Suppressor macrophage (primary cell): ENCODE measurements at places on chromosomes 3 and 15.

DNA sequence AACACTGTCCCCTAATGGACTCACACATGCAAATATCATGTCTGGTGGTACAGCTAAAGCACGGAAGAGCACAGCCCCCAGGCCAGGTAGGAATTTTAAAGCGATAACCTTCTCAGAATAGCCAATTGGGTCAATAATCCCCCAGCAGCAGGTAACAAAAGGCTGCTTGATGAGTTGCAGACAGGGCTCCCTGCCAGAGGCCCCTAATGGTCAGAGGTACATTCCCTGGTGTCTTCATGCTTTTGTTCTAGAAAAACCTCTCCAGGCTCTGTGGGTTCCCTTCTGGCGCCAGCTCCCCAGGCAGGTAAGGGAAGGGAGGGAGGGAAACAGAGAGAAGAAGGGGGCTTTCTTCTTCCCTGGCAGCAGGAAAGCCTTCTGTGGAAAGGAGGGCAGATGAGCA lies 43.4 kb upstream of the PRTG start:
- no peak for DNase-seq

- DNase-seq = no peak
Measured at GRCh38 chr3:115943579-115943978, 320.3 kb downstream of the GAP43 start.

DNA sequence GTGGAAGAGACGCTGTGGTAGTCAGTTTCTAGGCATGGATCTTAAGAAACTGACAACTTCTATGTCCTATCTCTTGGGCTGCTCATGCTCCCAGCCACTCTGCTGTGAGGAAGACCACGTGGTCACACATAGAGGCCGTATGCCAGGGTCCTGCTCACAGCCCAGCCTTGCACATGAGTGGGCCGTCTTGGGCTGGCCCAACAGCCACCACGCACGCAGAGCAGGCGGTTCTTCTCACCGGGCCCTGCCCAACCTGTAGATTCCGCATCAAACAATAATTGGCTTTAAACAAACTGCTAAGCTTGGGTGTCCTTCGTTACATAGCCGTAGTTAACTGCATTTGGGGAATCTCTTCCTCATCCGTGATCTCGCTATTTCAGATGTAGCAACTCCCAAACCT lies 26.0 kb downstream of the SLC41A3 start:
- no peak for DNase-seq

- DNase-seq = no peak
Measured at GRCh38 chr15:80856809-80857377, 77.7 kb downstream of the CEMIP start.

DNA sequence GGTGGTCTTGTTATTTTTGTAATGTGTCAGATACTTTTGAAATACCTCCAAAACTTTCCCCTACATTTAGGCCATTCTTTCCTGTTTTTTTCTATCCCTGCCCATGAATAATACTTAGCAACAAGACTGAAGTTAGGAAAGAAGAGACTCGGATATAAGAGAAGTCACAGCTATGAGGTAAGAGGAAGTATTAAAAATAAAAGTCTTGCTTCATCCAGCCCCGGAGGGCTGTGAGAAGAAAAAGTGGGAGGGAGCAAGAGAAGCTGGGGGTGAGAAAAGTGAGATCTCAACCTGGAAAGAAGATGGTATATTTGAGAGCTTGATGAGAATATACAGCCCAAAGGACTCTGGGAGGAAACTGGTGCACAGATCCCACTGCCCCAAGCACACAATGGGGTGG lies 213.5 kb upstream of the CDIN1 start:
- DNase-seq = peak; percentile 9
